Nucleus accumbens (tissue), 56 donors: ENCODE measurements at places on chromosomes 11 and 22.

- DNase-seq: no peak
Observed at GRCh38 chr22:19816372-19817119, 38.1 kb downstream of the GNB1L start.

- no peak for DNase-seq
Observed at GRCh38 chr11:69922596-69923111, 103.4 kb upstream of the FGF3 start.

DNA sequence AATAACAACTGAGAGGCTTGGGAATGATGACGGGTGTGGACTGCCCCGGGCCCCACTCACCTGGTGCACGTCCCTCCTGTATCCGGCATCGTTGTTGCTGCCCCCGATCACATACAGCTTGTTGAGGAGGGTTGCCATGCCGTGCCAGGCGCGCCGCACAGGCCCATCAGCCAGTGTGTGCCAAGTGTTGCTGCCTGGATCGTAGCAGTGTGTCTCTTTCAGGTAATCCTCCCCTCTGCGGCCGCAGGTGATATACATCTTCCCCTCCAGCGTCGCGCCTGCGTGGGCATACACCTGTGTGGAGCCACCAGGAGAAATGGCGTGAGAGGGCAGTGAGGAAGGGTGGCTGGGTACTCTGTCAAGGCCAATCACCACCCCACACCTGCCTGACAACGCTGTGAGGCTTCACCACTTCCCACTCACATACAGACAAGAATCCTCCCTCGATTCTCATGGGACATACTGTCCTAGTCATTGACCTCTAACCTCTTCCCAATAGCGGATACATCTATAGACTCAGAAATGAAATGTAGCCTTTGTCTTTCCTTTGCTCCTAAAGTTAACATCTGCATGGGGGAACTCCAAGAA, 8.9 kb upstream of the SCARF2 start:
- no peak for DNase-seq

DNA sequence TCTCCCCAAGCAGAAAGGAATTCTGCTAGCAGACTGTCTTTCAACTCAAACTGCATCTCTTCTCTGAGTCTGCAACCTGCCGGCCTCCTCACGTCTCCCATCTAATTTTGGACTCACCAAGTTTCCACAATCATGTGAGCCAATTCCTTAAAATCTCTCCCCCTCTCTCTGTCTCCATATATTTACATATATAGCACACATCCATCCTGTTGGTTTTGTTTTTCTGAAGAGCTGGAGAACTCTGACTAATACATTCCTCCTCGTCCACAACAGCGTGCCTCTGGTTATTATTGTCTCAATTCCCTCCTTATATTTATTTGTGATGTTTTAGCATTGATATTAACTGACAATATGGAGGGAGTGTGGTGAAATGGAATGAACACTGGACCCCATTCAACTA, 29.6 kb upstream of the FJX1 start:
- no peak for DNase-seq

GRCh38 chr11:70645537-70645936, 247.2 kb downstream of the CTTN start:
- DNase-seq: no peak

DNA sequence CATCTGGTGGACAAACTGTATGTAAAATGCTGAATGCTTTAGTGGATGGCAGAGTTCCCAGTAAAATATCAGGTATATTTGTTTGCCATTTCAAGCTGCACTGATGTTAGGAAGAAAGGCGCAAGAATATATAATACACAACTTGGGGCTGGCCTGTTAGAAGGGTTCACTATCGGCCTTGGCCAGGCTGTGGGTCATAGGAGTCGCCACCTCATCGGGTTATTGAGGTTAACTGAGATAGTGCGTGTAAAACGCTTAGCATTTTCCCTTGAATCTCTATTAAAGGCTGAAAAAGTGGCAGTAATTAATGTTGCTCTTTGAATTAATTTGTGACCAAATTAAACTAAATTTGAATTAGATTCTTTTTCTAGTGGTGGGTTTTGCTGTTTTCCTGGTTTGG, 5.1 kb downstream of the FAM118A start:
- DNase-seq: no peak

- DNase-seq: no peak
Observed at GRCh38 chr11:32947978-32948377, 55.4 kb downstream of the QSER1 start.

- DNase-seq: no peak
Observed at GRCh38 chr22:46641811-46642266, 21.7 kb downstream of the GRAMD4 start.

GRCh38 chr11:122478986-122479385, 176.5 kb upstream of the UBASH3B start:
- DNase-seq: no peak
